ENCODE measurements at places on chromosomes 16 and 17.
A peak's percentile ranks its signal among the peaks of the same experiment; 100 is the strongest.

- DNase-seq, result no peak
Measured at GRCh38 chr17:83200231-83200699, 120.9 kb downstream of the METRNL start.

DNA sequence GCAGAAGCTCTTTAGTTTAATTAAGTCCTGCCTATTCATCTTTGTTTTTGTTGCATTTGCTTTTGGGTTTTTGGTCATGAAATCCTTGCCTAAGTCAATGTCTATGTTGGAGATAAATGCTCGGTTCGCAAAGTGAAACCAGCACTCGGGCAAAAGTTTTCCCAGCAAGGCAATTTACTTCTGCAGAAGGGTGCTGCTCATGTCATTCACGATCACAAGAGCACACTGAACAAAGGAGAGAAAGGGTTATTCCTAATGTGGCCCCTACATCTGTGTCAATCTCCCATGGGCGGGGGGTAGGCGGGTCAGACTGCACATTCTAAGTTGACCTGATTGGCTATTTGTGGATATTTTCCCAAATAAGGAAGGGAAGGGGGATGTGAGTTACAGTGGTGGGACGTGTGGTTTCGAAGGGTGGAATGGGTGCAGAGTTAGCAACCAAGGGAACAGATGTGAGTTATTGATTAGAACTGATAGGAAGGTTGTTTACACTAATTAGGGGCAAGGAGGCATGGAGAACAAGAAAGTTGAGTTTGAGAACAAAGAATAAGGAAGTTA is 23.0 kb downstream of the ATF7IP2 start:
- DNase-seq, result no peak

DNA sequence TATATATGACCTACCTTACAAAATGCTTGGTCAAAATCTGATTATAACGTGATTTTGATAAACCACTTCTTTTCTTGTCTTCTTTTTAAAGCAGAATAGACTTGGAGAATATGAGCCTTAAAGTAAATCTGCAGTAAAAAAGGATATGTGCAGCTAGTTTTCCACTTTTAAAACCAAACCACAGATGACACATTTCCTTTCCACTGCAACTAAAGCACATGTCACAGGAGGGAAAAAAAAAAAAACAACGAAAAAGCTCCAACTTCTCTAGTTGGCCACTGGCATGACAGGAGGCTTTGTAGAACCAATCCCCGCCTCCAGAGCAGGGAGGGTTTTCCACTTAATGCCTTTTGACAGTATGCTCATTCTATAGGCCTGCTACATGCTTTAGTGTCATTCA is at the start of gene EVI2A:
EVI2A (minus strand) TSS at position 142 of the 400 bp plus-strand sequence. CDS start 2,609 bp downstream, outside the sequence.
- DNase-seq, result peak; percentile 62

DNA sequence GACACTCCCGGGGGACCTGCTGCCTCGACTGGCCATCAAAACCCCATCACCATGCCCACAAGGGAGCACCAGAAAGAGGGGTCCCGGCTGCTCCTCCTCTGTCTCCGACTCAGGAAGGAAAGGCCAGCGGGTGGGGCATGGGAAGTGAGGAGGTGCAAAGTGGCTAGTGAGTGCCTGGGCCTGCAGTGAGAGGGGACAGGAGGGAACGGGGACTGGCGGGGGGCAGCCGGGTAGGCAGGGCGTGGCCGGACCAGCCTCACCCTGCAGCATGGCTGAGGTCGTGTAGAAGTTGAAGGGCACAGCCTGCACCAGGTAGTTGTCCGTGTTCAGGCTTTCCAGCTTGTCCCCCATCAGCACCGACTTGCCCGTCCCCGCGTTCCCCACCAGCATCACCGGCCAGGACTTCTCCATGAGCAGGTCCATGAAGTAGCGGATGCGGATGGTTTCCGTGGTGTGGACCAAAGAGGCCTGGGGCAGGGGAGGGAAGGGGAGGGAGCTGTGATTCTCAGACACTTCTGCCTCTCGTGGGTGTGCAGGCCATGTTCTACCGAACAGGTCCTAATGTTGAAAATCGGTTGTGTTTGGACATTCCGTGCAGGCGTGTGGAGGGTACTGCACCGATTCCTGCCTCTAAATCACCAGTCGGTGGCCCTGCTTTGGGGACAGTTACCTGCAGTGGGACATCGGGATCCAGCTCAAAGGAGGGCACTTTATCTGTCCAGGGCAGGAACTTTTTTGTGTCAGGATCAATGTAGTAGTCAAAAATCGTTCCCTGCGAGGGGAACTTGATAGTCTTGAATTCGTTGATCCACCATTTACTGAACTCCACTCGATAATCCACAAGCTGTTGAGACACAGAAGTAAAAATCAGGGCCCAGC is 91.7 kb downstream of the DNAH17 start:
- DNase-seq, result no peak

- no peak for DNase-seq
Measured at GRCh38 chr17:34452769-34453168, 89.7 kb upstream of the CCL1 start.

All from activated CD4-positive, alpha-beta T cell treated with anti-CD3 and anti-CD28 coated beads for 24 hours (primary cell).